ENCODE measurements at places on chromosomes 4 and X. TPM values are rescaled to one million over a fixed set of nuclear protein-coding genes. Genes with fewer than 3 reads are reported as not detected.

TEX11 gene
- not detected for total RNA-seq

- no peak for DNase-seq
Observed at GRCh38 chrX:20527558-20528011, 260.9 kb upstream of the RPS6KA3 start.

GRCh38 chrX:54246866-54247265 lies 63.8 kb upstream of the FAM120C start:
- no peak for DNase-seq

GRPR gene
- 1.7 TPM for total RNA-seq

SMARCA1 gene
- 21.5 TPM for total RNA-seq

GRCh38 chr4:185734214-185734613 lies 77.8 kb downstream of the SORBS2 start:
- DNase-seq: no peak

- no peak for DNase-seq
Observed at GRCh38 chr4:17283832-17284231, 228.1 kb downstream of the QDPR start.

DNA sequence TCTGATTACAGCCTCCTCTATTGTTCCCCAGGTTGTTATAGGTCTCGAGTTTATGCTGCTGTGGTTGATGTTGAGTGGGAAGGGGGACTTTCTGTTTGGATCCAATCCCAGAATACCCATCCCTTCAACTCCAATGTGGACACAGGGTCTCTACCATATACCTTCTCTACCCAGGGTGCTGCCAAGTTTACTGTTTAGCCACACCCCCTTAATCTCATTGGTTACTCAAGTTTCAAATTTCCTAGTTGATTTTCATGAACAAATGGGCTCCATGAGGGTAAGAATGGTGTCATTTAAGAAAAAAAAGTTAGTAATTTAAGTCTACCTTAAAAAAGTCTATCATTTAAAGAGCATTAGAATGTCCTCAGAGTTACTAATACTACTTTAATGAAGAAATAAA lies 3.6 kb upstream of the SPP1 start:
- no peak for DNase-seq

DNA sequence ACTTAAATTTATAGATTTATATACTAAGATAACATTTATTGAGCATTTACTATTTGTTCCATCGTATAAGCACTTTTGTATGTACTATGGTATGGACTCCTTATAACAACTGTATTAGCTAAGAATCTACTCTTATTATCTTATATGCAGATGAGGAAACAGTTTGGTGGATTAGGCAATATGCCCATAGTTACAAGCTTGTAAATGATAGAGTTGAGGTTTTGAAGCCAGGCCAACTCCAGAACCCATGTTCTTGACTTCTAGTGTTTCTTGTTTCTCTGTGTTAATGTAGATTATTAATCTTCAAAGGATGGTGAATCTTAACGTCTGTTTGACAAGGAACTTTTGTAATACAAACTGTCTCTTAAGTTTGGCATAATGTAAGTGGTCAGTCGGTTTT lies 71.3 kb downstream of the STIM2 start:
- no peak for DNase-seq

IL13RA1 gene
- 29.6 TPM for total RNA-seq

DNA sequence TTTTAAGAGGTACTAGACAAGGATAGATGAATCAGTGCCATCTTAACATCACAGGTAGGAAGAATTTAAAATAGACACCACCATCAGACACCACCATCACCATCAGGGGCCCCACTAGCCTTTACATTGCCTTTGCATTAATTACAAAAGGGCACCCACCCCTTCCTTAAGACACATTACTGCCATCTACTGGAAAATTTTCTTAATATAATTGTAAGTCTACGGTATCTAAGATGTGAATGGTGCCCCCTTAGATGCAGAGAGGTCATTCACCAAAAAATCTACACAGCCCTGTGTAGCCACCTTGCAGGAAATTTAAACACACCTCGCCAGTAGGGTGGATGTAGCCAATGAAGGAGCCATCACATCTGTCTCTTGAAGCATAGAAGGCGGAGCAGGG lies 184.1 kb downstream of the MID1IP1 start:
- no peak for DNase-seq
